ENCODE measurements at places on chromosomes 12 and 14.

GRCh38 chr14:93878212-93878611, 48.9 kb upstream of the FAM181A start:
- H3K27ac ChIP-seq = no peak overlapping the region
- no peak overlapping the region for H3K4me3 ChIP-seq
- H3K4me1 ChIP-seq = no peaks in the 10 kb centered on the region

- H3K27ac ChIP-seq = no peak overlapping the region
- no peaks in the 10 kb centered on the region for H3K4me1 ChIP-seq
- no peak for DNase-seq
- no peak overlapping the region for H3K4me3 ChIP-seq
- no peaks in the 10 kb centered on the region for H3K36me3 ChIP-seq
- no peaks in the 10 kb centered on the region for H3K27me3 ChIP-seq
Observed at GRCh38 chr14:33375786-33376185, 437.1 kb downstream of the NPAS3 start.

DNA sequence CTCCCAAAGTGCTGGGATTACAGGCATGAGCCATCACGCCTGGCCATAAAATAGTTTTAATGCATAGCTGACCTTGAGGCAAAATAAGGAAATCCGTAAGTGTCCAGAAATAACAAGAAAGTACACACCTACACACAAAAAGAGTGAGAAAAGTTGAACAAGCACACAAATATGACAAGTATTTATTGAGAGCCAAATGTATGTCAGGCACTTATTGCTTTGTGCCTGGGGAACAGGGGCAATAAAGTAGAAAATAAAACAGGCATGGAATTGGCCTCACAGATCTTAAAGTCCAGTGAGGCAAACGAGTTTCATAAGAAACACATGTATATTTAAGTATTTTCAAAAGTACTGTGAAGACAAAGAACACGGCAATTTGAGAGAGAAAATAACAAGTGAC, 103.7 kb downstream of the ERGIC2 start:
- H3K4me3 ChIP-seq = no peak overlapping the region
- DNase-seq = no peak
- no peak overlapping the region for H3K27ac ChIP-seq
- H3K36me3 ChIP-seq = no peaks in the 10 kb centered on the region
- no peaks in the 10 kb centered on the region for H3K27me3 ChIP-seq

GRCh38 chr14:89011355-89012281, 187.2 kb downstream of the TTC8 start:
- no peak overlapping the region for H3K4me3 ChIP-seq
- H3K27me3 ChIP-seq = no peaks in the 10 kb centered on the region
- H3K27ac ChIP-seq = no peak overlapping the region

DNA sequence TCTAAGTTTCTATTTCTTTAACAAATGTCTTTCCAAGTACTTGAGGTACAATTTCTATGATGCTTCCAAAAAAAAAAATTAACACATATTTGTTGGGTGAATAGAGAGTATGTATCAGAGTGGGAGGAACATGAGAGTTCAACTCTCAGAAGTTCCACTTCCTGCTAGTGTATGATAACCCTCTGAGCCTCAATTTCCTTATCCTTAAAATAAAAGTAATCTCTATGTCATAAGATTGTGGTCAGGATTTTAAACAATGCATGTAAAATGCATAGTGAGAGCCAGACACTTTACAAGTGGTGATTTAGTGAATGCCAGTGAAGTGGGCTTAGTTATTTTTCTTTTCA, 270.3 kb upstream of the AMIGO2 start:
- no peaks in the 10 kb centered on the region for H3K4me1 ChIP-seq
- no peaks in the 10 kb centered on the region for H3K36me3 ChIP-seq
- H3K4me3 ChIP-seq = no peak overlapping the region

- no peaks in the 10 kb centered on the region for H3K36me3 ChIP-seq
- DNase-seq = no peak
- H3K4me1 ChIP-seq = peaks cover 11% of the 10 kb centered on the region
- no peak overlapping the region for H3K27ac ChIP-seq
- H3K27me3 ChIP-seq = no peaks in the 10 kb centered on the region
Observed at GRCh38 chr14:101732118-101732517, 29.4 kb upstream of the PPP2R5C start.

GRCh38 chr12:22625762-22626294, 857 bp downstream of the ETNK1 start:
- peaks cover 39% of the 10 kb centered on the region for H3K4me1 ChIP-seq
- DNase-seq = peak; percentile 15
- H3K27me3 ChIP-seq = no peaks in the 10 kb centered on the region
- peak overlapping the region; percentile 97 for H3K27ac ChIP-seq
- no peaks in the 10 kb centered on the region for H3K36me3 ChIP-seq

- no peaks in the 10 kb centered on the region for H3K4me1 ChIP-seq
- H3K36me3 ChIP-seq = no peaks in the 10 kb centered on the region
- DNase-seq = no peak
- H3K27me3 ChIP-seq = no peaks in the 10 kb centered on the region
- H3K27ac ChIP-seq = no peak overlapping the region
Observed at GRCh38 chr14:78130356-78130755, 39.8 kb upstream of the NRXN3 start.

GRCh38 chr12:131747276-131748177, 36.6 kb downstream of the SFSWAP start:
- no peak overlapping the region for H3K4me3 ChIP-seq
- peaks cover 5% of the 10 kb centered on the region for H3K36me3 ChIP-seq
- peaks cover 5% of the 10 kb centered on the region for H3K4me1 ChIP-seq
- no peaks in the 10 kb centered on the region for H3K27me3 ChIP-seq
- no peak overlapping the region for H3K27ac ChIP-seq

- no peak overlapping the region for H3K27ac ChIP-seq
- DNase-seq = no peak
- H3K27me3 ChIP-seq = no peaks in the 10 kb centered on the region
- H3K4me1 ChIP-seq = peaks cover 34% of the 10 kb centered on the region
- H3K4me3 ChIP-seq = no peak overlapping the region
Observed at GRCh38 chr14:68584786-68585185, 208.1 kb downstream of the ZFP36L1 start.

DNA sequence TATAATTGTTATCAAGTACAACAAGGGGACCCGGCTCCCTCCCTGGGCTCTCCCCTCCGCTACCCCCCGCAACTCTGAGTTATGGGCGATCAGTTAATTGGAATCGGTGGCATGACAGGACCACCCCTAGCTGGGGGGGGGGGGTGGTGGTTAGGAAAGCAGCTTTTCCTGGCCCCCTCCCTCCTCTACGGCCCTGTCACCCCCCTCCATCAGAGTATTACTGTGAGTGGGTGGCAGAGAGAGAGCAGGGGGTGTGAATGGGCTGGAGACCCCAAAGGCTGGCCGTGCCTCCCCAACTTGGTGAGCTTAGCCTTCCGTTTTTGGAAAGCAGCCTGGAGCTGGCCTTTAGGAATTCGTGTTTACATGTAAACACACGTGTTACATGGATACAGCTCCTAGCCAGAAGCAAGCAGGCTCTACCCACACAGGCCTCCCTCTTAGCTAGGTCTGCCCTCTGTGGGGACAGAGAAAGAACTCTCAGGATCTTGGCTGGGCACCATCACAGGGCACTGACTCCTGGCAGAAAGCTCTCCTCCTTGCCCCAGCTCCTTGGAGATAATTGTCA, 1.1 kb upstream of the HOXC4 start:
- peaks cover 16% of the 10 kb centered on the region for H3K27me3 ChIP-seq
- H3K4me1 ChIP-seq = peaks cover 74% of the 10 kb centered on the region
- H3K27ac ChIP-seq = peak overlapping the region; percentile 89
- DNase-seq = no peak

DNA sequence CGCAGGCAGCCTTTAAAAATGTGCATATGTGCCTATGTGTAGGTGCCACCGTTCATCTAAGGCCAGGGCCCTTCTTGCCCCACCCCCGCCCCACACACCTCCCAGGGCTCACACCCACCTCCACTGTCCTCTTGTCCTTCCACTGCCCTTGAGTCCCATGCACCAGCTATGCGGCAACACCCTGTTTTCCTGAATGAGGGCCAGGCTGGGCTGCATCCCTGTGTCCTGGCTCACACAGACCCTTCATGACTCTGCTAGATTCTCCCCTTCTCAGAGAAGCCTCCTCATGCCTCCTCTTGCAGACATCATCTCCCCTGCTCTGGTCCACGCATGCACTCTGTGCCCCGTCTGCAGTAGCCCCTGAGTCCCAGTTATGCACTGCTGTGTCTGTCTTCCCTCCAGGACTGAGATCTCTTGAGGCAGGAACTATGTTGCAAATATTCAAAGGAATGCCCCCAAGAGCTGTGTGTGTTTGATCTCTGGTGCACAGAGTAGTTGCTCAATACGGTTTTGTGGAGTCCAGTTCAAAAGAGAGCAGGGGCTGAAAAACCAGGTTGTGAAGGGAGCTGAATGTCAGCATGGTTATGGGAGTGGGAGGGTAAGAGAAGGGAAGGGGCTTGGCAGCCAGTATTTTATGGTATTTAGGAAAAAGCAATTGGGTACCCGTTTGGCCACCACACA, 47.3 kb upstream of the ESRRB start:
- no peak overlapping the region for H3K4me3 ChIP-seq
- H3K36me3 ChIP-seq = no peaks in the 10 kb centered on the region
- H3K4me1 ChIP-seq = no peaks in the 10 kb centered on the region
- peaks cover 38% of the 10 kb centered on the region for H3K27me3 ChIP-seq
- DNase-seq = no peak

DNA sequence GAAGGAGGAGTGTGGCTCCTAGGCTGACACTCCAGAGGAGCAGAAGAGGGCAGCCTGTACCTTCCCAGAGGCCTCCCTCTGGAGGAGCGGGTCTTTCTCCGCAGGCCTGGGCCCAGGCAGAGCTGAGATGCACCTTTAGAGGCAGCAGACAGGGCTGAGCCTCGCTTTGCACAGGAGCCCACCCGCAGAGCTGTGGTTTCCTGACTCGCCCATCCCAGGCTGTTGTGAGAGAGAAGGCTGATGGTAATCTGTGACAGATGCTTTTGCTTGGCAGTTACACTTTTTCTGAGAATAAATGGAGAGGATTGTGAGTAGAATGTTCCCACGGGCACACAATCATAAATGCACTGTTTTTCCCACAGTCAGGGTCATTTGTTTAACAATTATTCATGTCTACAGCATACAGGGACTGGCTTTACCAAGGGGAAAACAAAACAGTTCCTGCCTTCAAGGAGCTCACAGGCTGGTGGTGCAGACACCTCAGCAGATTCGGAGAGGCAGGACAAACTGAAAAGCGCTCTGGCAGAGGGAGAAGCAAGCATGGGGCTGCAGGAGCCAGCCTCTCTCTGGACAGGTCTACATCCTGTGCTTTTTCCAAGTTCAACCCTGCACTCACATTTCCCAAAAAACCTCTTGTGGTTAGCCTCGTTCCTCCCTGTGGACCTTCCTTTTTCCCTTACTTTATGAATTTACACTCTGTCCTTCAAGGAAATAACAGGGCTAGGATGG, 13.9 kb downstream of the EVL start:
- no peaks in the 10 kb centered on the region for H3K4me1 ChIP-seq
- DNase-seq = no peak
- H3K27ac ChIP-seq = peak overlapping the region; percentile 26
- no peak overlapping the region for H3K4me3 ChIP-seq
- H3K27me3 ChIP-seq = no peaks in the 10 kb centered on the region
- H3K36me3 ChIP-seq = no peaks in the 10 kb centered on the region

GRCh38 chr12:53766881-53767280, 15.1 kb upstream of the CISTR start:
- peaks cover 10% of the 10 kb centered on the region for H3K4me1 ChIP-seq
- DNase-seq = no peak
- no peaks in the 10 kb centered on the region for H3K27me3 ChIP-seq
- H3K4me3 ChIP-seq = no peak overlapping the region

DNA sequence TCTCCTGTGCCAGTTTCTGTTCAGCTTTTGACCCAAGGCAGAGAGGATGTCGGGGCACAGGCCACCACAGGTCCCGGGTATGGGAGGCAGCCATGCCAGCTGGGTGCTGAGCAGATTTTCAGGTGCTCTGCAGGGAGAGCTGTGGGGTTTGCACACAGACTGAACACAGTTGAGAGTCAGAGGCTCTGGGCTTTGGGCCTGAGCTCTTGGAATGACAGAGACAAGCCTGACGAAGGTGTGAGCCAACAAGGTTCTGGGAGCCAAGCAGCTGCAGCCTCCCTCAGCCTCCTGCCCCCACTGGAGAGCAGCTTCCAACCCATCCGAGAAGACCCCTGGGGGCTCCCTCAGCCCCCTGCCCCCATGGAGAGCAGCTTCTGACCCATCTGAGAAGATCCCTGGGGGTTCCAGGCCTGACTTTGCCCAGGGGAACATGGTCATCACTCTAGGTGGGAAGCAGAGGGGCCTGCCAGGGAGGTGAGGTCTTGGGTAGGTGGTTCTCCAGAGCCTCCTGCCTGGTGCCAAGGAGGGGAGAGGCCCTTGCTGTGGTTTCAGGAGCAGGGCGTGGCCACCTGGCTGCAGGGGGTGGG, 13.8 kb downstream of the FBRSL1 start:
- DNase-seq = no peak
- no peak overlapping the region for H3K4me3 ChIP-seq

DNA sequence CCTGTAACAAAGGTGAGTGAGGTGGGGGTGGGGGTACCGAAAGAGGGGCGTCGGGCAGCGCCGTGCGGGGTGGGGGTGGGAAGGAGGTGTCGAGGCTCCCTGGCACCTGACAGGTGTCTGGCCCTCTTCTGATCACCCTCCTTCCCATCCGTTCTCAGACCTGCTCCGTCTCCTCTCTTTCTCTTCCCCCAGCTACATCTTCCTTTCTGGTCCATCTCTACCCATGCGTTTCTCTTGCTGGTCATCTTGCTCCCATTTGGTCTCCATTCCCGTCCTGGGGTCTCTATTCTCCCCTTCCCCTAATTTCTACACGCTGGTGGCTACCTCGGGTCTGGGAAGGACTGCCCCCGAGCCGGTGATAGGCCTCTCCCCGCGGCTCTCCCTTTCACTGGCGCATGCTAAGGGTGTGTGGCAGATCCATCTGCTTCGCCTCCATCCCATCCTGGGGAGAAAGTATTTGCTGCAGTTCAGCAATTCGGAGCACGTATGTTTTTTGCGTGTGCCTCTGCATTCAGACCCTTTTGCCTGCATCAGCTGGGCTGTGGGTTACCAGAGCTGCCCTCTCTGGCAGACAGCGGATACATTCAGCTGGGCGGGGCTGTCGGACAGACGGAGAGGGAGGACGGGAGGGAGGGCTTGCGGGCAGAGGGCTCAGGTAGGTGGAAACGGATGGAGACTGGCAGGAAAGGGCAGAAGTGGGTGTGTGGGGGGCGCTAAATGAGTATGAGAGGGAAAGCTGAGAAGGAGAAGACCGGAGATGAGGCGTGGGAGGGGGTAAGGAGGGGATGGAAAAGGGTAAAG, 730 bp downstream of the CLSTN3 start:
- H3K4me1 ChIP-seq = peaks cover 16% of the 10 kb centered on the region
- peak overlapping the region; percentile 66 for H3K4me3 ChIP-seq
- peak; percentile 34 for DNase-seq
- no peaks in the 10 kb centered on the region for H3K27me3 ChIP-seq
- H3K27ac ChIP-seq = peak overlapping the region; percentile 60
- no peaks in the 10 kb centered on the region for H3K36me3 ChIP-seq

- peak; percentile 27 for DNase-seq
- peak overlapping the region; percentile 98 for H3K27ac ChIP-seq
- H3K27me3 ChIP-seq = no peaks in the 10 kb centered on the region
- no peaks in the 10 kb centered on the region for H3K36me3 ChIP-seq
Observed at GRCh38 chr14:65414961-65415589, 2.5 kb downstream of the FUT8 start.

Measured in tibial nerve (tissue), 4 donors.